H54 (cell line): ENCODE measurements at places on chromosomes 7 and 10.

GRCh38 chr10:8054494-8055407 is at the start of gene GATA3:
Gene GATA3, plus strand, starts transcription at chr10:8054688. Its CDS starts 968 bp downstream, at chr10:8055656.
- DNase-seq: peak; percentile 59

- no peak for DNase-seq
Measured at GRCh38 chr10:124731551-124731950, 12.6 kb downstream of the FAM53B start.

DNA sequence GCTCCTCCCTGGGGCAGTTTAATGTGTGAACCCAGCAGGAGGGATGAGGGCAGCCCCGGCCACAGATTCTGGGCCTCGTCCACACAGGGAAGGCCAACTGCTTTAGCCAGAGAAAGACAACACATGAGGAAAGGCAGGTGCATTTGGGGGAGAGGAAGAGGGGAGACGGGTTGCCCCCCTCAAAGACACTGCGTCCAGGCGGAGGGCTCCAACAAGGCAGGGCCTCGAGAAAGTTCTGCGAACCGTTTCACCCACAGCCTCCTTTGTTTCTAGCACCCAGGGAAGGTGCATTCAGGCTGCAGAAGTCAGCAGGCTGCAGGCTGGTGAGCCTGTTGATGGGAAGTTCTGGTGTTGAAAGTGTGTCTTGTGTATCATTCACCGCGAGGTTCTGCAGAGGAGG is 10.1 kb downstream of the FOXL3 start:
- DNase-seq: no peak

- DNase-seq: no peak
Measured at GRCh38 chr10:84543948-84544347, 215.6 kb downstream of the CCSER2 start.

DNA sequence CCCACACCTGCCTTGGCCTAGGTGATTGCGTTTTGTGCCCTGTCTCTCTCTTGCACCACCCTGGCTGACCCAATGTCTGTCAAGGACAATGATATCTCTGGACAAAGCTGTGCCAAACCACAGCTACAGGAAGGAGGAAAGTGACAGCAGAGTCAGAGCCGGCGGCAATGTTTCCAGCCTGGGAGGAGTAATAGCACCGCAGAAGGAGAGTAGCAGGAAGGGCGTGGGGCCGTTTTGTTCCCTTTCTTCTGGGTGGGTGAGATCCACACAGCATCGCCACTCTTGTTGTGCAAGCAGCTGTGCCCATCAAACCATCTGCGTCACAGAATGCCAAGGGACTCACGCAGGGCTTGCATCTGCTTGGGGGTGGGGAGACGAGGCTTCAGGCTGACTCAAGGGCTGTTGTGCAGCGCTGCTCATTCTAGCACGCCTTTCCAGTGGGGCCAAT is 341.6 kb upstream of the AUTS2 start:
- peak; percentile 31 for DNase-seq

GRCh38 chr10:92068900-92069299 is 145.3 kb downstream of the BTAF1 start:
- DNase-seq: no peak

GRCh38 chr10:26555719-26556368 is 117.7 kb downstream of the APBB1IP start:
- DNase-seq: no peak
